ENCODE measurements at places on chromosomes 3 and 15.

DNA sequence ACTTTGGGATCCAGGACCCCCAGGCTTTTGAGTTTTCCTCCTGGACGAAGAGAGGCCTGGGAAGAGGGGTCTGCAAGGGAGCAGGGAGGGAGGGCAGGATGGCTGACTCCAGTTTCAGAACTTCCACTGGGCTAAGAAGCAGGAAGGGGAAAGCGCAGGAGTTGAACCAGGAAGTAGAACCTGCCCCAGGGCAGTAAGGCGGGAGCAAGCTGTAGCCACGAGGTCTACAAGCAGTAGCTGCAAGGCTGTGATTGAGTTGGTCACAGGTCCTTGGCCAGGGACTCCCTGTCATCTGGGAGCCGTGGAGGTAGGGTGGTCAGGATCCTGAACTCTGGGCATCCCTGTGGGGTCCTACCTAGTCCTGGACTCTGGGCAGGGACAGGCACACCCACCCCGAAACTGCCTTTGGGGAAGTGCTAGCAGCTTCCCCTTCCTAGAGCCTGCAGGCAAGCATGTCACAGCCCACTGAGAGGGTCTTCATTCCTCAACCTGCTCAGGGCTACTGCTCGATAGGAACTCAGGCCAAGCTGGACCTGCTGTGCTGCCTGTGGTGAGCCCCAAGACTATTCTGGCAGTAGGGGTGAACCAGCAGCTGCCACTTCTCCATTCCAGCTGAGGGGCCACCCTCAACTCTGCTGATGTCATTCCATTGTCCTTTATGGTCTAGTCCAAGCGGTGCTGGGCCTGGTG lies 5.8 kb upstream of the GNAI2 start:
- no peak for DNase-seq

- DNase-seq = no peak
Observed at GRCh38 chr15:85168642-85169173, 187.1 kb downstream of the PDE8A start.

DNA sequence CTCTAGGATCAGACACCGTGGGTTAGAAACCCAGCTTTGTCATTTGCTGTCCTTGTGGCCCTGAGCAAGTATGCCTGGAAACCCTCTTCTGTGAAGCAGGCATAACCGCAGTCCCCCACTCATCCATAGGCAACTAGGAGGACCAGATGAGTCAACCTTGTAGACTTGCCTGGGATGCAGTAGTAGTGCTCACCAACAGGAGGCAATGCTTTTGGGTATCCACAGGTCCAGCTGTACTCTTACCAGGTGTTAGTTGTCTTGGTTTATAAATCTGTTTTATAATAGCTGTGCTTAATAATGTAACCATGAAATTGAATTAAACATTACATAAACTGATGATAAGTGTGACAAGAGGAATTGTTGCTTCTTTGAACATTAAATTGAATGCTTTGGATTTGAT lies 389.3 kb downstream of the IL20RB start:
- no peak for DNase-seq

GRCh38 chr3:99175276-99175812 lies 273.8 kb upstream of the DCBLD2 start:
- DNase-seq = no peak

DNA sequence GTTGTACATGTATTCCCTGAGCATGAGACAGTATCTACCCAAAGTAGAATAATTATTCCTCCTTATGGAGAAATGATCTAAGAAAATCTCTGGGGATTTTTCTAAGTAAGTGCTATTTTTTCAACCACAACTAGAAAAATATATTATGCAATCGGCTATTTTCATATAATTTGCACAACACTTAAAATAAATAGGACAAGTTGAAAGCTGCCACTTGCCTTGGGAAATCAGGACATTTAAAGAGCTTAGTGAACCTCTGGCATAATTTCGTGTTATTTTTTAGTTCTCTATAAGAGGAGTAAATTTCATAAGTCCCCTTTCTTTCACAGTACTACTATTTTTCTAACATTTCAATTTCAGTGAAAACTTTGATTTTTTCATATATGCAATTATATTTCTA lies 672.1 kb downstream of the OTOL1 start:
- no peak for DNase-seq

GRCh38 chr3:155022896-155023295 lies 57.2 kb upstream of the MME start:
- no peak for DNase-seq

DNA sequence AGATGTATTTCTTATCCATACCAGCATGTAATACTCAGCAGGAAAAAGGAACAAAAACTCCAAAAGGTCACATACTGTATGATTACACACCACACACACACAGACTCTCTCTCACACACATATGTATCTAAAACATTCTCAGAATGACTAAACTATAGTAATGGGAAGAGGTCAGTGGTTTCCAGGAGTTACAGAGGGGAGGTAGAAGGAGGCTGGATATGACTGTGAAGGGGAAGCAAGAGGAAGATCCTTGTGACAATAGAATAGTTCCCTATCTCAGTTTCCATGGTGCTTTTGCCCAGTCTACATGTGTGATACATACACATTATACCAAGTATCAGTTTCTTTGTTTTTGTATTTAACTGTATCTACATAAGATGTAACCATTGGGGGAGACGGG lies 190.1 kb downstream of the IL5RA start:
- no peak for DNase-seq

DNA sequence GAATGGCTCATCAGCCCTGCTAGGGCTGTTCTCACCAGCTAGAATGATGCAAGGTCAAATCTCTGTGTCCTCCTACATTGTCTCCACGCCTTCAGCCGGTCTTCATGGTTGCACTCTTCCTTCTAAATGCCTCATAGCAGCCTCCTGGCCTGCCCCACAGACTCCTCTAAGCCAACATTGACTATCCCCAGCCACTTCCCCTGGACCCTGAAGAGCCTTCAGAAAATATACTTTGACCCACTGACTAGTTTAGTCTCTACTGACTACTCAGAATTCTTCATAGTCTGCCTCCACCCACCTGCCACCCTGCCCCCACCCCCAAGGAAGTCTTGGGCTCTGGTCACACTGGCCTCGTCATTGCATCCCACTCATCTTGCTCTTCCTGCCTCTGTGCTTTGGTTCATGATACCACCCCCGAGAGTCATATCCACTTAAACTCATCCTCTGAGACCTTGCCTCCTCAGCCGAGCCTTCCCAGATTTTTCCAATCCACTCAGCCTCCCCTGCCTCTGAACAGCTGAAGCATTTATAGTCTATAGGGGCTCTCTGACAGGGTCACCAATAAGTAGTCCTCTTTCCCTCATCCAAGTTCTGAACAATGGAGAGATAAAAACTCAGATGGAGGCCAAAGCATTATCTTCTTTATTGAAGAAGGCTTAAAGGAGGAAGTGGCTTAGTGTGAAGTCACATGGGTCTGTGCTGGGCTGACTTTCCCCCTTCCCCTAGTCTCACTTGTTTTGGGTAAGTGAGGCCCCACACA lies 9.5 kb upstream of the DOCK3 start:
- DNase-seq = no peak

GRCh38 chr3:147377412-147378367 lies 28.7 kb downstream of the ZIC4 start:
- no peak for DNase-seq

DNA sequence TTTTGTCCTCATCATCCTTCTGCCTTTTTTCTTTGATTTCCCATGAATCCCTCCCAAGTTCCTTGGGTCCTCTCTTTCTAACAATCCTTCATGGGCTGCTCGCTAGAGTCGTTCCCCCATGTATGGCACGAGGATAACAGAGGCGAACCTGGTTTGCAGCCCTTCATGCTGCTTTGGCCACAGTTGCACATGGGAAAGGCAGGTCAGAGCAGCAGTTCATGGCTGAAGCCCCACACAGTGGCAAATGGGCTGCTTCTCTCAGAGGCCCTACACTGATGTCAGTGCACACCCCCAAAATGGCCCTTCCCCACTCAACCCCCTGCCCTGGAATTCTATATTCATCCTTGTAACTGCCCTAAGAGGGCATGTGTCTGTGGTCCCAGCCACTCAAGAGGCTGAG lies 335.4 kb upstream of the IGF1R start:
- no peak for DNase-seq

- DNase-seq = no peak
Observed at GRCh38 chr3:128803307-128803706, 76.1 kb upstream of the ACAD9 start.

DNA sequence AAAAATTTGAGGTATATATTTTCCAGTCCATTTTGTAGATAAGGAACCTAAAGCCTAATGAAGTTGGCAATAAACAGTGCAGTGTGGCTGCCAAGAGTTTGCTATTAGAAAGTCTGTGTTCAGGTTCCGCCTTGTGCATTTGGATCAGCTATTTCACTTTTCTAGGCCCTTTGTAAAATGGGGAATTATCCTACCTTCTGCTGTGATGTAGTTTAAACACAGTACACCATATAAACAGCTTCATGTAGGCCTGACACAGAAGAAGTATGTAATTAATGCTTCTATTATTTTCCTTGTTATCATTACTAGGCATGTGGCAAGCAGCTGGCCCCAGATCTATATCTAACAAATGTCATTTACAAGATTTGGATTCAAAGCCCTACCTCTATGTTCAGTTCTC lies 456.3 kb downstream of the GABRG3 start:
- DNase-seq = no peak

- DNase-seq = no peak
Observed at GRCh38 chr3:113214917-113215595, 3.7 kb downstream of the BOC start.

- DNase-seq = no peak
Observed at GRCh38 chr15:89307046-89307587, 27.5 kb downstream of the POLG start.

GRCh38 chr3:129758785-129759320 lies 134.7 kb downstream of the TMCC1 start:
- no peak for DNase-seq

DNA sequence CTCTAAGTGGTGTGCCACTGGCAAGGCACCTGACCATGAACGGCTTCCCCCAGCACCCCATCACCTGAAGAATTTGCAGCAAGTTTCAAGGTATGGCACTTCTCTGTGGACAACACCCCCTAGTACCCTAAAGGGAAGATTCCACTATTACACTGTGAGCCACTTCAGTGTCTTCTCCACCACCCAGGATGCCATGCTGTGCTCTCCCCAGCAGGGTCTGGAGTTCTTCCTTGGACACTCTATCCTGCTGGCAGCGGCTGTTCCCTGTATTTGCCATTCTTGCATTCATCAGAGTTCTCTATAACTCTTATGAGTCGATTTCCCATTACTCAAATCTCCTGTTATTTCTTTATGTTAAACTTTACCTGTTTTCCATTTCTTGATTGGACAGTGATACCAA lies 33.9 kb upstream of the RNU6-1 start:
- no peak for DNase-seq

- no peak for DNase-seq
Observed at GRCh38 chr3:64568895-64569517, 118.8 kb downstream of the ADAMTS9 start.

- DNase-seq = no peak
Observed at GRCh38 chr3:157412323-157412855, 24.3 kb upstream of the PTX3 start.

DNA sequence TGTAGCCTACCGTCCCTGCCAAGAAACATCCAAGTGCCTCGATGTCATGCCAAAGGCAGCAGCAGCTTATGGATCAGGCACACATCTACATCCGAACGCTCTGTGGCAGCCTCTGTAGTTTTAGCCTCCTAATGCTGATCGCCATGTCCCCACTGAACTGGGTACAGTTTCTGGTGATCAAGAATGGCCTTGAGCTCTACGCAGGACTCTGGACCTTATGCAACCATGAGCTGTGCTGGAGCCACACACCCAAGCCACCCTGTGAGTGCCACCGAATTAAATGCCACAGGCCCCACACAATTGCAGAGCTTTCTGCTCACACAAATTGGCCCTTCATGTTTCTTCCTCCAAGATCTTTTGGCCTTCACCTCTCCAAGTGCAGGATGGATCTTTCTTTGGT lies 543 bp downstream of the TMEM202 start:
- DNase-seq = no peak

- DNase-seq = no peak
Observed at GRCh38 chr15:40911141-40911540, 16.9 kb downstream of the VPS18 start.
